ENCODE measurements at places on chromosomes 16 and 17.

DNA sequence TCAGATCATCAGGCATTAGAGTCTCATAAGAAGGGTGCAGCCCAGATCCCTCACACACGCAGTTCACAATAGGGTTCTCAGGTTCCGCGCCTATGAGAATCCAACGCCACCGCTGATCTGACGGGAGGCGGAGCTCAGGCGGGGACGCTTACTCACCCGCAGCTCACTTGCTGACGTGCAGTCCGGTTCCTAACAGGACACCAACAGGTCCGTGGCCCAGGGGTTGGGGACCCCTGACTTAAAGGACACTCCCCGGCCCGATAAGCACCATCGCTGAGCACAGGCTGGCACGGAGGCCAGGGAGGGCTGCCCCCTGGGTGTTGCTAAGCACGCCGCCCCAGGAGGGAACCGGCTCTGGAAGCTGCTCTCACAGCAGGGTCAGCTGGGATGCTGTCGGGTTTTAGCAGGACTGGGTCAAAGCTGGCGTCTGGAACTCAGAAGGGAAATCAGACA, 30.1 kb upstream of the BAHCC1 start:
- no peak for DNase-seq

GRCh38 chr16:3444032-3444388, 530 bp downstream of the NAA60 start:
- DNase-seq, result peak; percentile 61

GRCh38 chr16:47905771-47906170, 250.0 kb downstream of the ABCC12 start:
- DNase-seq, result no peak

DNA sequence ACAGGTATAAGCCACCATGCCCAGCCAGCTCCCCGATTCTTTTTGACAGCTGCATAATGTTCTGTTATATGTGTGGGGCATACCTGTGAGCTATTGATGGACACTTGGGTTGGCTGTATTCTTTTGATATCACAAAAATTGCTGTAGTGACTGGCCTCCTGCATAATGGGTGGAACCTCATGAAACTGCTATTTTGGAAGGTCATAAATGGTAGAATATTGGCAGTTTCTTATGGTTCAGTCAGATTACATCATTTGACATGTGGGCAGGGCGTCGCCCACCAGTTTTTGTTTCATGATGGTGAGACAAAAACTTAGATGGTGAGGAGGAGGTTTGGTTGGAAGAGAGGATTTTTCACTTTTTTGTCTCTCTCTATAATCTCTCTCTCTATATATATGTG, 26.7 kb upstream of the POLR3E start:
- DNase-seq, result no peak

- DNase-seq, result no peak
Observed at GRCh38 chr17:73305845-73306836, 5.7 kb downstream of the CDC42EP4 start.

GRCh38 chr17:37642681-37643080, 565 bp downstream of the DDX52 start:
- DNase-seq, result peak; percentile 23

DNA sequence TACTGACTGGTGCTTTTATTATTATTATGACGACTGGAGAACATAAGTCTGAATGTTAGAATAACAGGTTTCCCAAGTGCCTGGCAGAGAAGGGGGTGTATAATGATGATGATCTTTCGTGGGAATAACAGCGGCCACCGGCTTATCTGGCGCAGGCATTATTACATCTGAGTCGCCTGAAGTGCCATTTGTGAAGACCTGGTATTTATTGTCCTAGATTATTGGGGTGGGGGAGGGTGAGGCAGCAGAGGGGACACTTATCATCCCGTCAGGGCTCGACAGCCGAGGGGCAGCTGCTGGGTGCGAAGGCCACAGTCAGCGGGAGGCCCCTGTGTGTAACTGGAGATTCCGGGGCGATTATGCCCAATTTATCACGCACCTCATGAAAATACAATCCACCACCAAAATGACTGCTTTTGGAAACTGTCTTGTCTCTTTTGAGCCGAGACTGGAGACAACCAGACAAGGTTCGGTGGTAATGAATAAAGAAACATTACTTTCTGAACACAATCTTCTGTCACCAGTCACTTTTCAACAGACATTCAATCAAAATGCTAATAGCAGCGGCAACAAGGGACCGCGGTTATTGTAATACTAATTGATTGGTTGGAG, 199.3 kb downstream of the CCDC182 start:
- DNase-seq, result no peak

GRCh38 chr16:52533296-52533695, 13.6 kb downstream of the TOX3 start:
- DNase-seq, result no peak

- DNase-seq, result no peak
Observed at GRCh38 chr17:65532101-65532890, 29.2 kb downstream of the AXIN2 start.

DNA sequence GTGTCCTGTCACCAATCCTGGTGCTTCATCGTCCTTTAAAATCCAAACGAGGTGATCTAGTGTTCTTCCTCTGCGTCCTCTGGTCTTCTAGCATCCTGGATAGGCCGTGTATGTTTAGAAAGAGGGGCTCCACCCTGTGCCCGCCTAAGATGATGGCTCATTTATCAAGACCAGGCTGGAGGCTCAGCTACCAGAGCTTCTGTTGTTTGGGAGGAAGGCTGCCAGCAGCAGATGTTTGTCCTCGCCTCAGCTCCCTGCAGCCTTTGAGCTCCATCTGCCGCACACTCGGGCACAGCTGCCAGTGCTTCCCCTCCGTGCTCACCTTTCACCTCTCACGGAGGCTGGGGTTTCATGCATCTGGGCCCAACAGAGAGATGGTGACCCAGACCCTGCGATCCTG, 954.7 kb upstream of the RBFOX1 start:
- DNase-seq, result no peak

GRCh38 chr17:58242171-58242784, 3.9 kb downstream of the LPO start:
- DNase-seq, result no peak

- DNase-seq, result no peak
Observed at GRCh38 chr16:55912022-55912421, 36.8 kb upstream of the CES5A start.

GRCh38 chr16:53232826-53233529, 178.2 kb downstream of the CHD9 start:
- no peak for DNase-seq

DNA sequence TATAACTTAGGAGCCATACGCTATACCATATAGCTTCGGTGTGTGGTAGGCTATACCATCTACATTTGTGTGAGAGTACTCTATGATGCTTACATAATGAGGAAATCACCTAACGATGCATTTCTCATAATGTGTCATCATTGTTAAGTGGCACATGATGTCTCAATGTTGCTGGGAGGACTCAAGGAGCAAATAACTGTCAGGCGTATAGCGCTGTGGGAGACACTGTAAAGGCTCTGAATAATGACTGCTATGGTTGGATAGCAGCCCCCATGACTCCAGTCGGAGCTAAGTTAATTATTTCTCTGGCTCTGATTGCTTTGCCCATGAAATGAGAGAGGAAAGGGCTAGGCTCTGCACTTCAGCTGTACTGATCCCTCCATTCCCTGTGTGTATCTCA, 197.2 kb downstream of the RGS9 start:
- DNase-seq, result no peak

- DNase-seq, result peak; percentile 60
Observed at GRCh38 chr17:80826955-80827645, 164.5 kb upstream of the CHMP6 start.

- DNase-seq, result no peak
Observed at GRCh38 chr17:39167476-39167875, 1.5 kb upstream of the ARL5C start.

DNA sequence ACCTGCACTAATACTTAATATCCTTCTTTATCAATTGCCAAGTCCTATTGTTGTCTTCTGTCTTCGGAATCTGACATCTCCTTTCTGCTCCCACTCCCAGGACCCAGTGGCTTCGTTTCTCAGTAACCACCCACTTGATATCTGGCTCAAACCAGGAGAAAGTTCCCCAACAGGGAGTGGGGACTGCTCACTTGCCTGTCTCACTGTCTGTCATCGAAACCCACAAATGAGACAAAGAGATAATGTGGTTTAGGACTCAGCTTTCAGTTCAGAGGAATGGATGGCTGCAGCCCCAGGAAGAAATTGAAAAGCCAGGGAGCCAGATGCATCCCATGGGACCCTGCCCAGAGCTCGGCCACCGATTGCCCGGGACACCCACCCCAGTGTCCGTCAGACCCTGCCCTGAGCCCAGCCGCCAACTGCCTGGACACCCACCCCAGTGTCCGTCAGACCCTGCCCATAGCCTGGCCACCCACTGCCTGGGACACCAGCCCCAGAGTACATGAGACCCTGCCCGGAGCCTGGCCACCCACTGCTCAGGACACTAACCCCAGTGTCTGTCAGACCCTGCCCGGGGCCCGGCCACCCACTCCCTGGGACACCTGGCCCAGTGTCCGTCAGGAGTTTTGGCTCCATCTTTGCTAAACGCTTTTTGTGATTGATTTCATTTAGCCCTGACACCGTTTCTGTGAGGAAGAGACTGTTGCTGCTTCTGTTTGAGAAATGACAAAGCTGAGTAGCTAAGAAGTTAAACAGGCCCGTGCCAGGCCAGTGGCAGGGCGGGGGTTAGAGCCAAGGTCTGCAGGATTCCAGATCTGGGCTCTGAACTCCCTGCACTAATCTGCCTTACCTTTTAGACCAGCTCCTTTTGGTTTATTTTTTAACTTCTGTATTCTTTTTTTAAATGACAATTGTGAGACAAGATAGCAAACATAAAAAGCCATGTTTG, 251.4 kb downstream of the PHKB start:
- DNase-seq, result no peak

GRCh38 chr17:75364078-75364477, 41.4 kb downstream of the GRB2 start:
- no peak for DNase-seq

GRCh38 chr17:13016881-13017654, 759 bp downstream of the ELAC2 start:
- peak; percentile 8 for DNase-seq

Data from SK-MEL-5 (cell line).